ENCODE measurements at places on chromosomes 7 and 10.

GRCh38 chr10:125882596-125882995 is 1.5 kb upstream of the DHX32 start:
- DNase-seq: no peak

DNA sequence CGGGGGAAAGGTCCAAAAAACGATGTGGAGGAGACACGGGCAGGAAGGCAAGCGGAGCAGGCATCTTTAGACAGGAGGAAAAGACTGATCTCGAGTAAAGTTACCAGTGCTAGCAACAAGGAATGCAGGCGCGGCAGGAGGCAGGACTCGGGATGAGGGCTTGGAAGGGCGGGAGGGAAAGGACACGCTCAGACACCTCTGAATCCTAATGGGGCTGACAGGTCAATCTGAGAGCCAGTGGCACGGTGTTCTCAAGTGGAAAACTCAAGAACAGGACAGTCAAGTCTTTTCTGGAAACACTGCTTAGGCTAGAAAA is 155.3 kb upstream of the COBL start:
- DNase-seq: no peak

GRCh38 chr10:69285699-69286098 is 7.4 kb downstream of the HK1 start:
- DNase-seq: no peak

DNA sequence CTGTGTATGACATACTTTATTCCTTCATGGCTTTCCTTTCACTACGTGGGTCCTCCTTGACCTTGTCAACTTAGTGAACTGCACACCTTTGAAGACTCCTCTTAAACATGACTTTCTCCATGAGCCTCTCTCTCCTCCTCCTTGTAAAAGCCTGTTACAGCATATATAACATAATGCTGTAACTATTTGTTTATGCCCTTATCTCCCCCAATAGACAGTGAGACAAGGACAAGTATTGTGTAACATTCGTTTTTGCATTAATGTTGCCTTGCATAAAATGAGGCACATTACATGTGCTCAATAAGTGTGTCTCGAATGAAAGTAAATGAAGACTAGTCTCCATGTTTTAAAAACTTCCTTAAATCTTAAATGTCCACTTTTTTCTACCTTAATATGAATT is 4.3 kb upstream of the LAMB1 start:
- DNase-seq: no peak

GRCh38 chr10:128280271-128280670 is 154.0 kb upstream of the MKI67 start:
- DNase-seq: no peak

- no peak for DNase-seq
Observed at GRCh38 chr10:75959209-75959608, 527.8 kb downstream of the LRMDA start.

DNA sequence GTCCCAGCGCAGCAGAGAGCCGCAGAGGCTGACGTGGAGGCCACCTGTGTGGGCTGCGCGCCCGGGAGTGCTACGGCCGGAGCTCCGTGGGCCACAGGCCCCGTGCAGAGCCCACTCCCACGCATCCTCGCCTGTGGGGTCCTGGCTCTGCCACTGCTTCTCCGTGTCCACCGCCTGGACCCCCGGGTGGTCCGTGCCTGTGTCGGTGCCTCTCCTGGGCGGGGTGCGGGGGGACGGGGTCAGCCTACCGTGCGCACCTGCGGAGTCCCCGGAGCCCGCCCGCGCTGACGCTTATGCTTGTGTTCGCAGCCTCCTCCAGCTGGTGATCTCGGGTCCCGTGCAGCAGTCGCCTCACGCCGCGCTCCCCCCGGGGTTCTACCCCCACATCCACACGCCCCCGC is 7.8 kb upstream of the ZNF853 start:
- DNase-seq: no peak

DNA sequence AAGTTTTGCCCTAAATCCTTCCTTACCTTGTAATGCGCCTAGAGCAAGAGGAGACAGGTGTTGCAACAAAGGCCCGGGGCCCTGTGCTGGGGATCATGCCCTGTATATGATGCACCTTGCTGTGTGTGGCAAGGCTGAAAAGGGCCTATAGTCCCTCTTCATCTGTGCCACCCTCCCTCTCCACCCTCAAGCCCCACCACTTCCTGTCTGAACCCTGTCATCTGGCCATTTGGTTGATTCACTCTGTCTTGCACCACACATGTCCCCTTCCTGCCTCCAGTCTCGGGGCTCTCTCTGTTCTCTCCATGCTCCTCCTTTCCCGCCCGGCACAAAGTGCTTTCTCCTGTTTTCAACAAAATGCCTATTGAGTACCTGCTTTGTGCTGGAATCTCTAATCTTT is 11.5 kb upstream of the MALSU1 start:
- DNase-seq: no peak

- no peak for DNase-seq
Observed at GRCh38 chr10:34384372-34384771, 430.7 kb downstream of the PARD3 start.

GRCh38 chr10:33321516-33321915 is 13.0 kb downstream of the NRP1 start:
- no peak for DNase-seq

- no peak for DNase-seq
Observed at GRCh38 chr7:2399848-2400587, 3.4 kb upstream of the CHST12 start.

- DNase-seq: no peak
Observed at GRCh38 chr10:13844651-13845050, 257.9 kb downstream of the PRPF18 start.

DNA sequence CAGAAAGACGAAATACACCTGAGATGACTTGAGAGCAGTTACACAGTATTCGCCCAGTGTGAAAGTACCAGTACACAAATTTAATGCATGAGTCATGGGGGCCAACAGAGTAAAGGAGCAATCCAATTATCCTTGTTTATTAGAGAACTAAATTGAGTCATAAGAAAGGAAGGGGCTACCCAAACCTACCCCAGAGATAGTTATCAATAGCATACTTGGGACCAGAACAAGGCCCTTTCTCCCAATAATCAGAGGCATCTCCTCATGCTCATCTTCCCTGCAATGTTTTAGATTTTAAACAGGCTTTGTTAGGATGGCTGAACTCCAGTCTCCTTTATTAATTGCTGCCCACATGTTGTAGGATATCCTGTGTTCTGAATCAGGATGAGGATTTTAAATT is 239.7 kb upstream of the LRGUK start:
- DNase-seq: no peak

- DNase-seq: no peak
Observed at GRCh38 chr10:43963793-43964425, 315.2 kb upstream of the ZNF32 start.

GRCh38 chr7:33744293-33745075 is 160.9 kb upstream of the BMPER start:
- DNase-seq: peak; percentile 1

- DNase-seq: no peak
Observed at GRCh38 chr10:59960751-59961150, 54.4 kb upstream of the CCDC6 start.

GRCh38 chr7:114085313-114085591 is 166.4 kb upstream of the PPP1R3A start:
- DNase-seq: no peak

DNA sequence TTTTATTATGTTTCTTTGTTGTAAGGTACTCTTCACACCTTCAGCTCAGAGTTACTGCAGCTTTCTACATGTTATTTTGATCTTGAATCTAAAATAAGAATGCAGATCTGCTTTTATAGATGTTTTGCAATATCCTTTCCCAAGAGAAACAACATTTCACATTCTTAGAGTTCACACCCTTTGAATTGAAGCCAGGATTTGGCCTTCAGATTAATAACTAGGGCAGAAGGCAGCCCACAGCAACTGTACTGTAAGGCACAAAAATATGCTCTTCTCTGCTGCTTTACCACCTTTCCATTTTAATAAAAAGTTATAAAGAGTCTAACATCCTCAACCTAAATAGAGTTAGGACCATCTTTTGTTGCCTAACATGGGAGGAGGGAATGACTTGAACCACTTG is 224.7 kb downstream of the LHFPL3 start:
- DNase-seq: no peak

DNA sequence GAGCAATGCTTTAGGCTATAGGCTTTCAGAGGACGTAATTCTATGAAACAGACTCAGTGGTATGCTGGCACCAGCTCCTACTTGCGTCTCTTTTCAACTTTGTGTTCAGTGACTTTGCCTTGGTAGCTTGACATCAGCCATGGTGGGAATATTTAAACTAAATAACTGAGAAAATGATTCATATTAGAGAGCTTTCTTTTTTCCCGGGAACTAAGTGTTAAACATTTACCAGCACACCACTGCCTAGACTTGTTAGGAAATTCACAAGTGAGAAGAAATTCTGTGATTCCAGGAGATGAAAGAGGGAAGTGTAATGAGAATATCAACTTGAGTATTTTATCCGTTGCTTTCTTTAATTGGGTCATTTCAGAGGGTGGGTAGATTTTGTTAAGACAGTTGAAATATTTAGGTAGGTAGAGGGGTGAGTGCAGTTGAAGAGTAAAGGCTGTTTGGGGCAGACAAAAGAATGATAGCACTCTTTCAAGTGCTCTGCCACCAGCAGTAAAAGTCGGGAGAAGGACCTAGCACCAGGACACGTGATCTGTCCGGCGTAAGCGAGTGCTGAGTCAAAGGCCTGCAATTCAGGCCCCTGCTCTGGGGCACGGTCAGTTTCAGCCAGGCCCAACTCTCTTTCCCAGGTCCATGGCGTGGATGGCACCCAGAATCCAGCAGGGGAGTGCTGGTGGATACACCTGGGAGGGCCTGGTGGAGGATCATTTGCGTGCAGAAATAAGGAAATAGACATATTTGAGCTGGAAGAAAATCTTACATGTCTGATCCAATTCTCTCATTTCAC is 206.3 kb downstream of the SNX10 start:
- no peak for DNase-seq

DNA sequence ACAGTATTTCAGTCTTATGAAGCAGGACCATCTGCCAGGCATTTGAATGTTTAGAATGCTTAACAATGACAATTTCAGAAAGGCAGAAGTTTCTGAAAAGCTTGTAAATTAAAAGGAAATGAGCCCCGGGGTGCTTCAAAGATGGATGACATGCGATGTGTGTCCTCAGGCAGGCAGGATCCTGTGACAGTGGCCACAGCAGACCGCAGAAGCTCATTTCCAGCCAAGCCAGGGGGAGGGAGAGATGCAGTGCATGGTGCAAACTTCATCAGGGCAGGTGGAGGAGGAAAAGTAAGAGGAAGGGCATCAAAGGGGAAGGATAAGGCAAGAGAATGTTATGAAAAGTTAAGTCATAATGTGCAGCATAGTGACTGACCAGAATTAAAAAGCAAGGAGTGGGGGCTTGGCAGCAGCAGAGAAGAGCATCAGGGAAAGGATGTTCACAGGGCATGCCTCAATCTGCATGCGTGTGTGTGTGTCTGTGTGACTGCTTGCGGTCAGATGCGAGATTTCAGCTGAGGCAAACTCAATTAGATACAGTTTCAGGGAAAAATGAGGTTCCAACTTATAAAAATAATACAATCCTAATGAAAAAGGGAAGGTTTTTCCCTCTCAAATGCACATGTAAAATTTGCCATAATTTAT is 173.7 kb downstream of the COBL start:
- no peak for DNase-seq

GRCh38 chr10:132646443-132647097 is 109.0 kb downstream of the INPP5A start:
- DNase-seq: no peak

All from NCI-H774 (cell line).